ENCODE measurements at places on chromosomes 4 and X.
A peak's percentile ranks its signal among the peaks of the same experiment; 100 is the strongest.

DNA sequence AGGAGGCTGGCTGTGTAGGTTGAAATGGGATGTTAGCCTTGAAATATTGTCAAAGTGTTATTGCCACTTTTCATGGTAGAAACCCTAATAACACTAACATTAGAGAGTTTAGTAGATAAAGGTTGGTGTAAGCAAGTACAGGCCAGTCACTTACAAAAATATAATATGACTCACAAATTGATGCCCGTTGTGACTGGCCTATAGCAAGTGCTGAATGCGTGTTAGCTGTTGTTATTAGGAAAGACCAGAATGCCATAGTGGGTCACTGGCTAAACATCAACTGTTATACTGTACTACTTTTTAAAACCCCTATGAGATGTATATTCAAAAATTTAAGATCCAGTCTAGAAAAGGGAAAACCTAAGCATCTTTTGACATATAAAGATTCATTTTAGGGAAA is 20.4 kb upstream of the GDPD2 start:
- no peak for DNase-seq

DNA sequence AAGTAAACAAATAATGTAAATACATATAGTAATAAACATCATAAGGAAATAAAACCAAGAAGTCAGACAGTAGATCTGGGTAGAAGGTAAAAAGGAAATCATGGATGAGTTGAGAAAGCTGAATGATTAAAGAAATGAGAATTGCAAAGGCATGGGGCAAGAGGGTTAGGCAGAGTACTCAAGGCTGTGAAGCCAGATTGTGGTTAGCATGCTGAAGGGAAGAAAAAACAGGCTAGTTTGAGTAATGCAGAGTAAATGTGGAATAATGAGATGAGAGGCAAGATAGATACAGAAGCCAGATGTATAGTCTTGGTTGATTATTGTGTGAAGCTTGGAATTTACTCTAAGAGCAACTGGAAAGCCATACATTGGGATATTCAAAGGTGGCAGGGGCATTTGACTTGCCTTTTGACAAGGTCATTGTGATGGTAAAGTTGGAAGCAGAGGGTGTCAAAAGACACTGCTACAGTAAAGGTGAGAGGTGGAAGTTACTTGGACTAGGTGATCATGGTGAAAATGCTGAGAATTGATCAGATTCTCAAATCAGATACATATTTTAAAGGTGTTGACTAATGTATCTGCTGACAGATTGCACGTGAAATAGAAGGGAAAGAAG is 307.0 kb downstream of the FSTL5 start:
- no peak for DNase-seq

- peak; percentile 47 for DNase-seq
These were observed 9.2 kb downstream of the NDUFA1 start for GRCh38 chrX:119880552-119881437.

- DNase-seq, result no peak
These were observed 1.2 kb upstream of the LETM1 start for GRCh38 chr4:1856943-1857699.

DNA sequence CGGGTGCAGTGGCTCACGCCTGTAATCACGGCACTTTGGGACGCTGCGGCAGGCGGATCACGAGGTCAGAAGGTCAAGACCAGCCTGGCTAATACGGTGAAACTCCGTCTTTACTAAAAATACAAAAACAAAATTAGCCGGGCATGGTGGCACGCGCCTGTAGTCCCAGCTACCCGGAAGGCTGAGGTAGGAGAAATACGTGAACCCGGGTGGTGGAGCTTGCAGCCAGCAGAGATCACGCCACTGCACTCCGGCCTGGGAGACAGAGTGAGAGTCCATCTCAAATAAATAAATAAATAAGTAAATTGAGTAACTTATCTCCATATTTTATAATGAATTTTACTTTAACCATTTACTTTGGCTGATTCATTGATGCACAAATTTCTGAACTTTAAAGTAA is 1913.3 kb downstream of the PCDH7 start:
- DNase-seq, result no peak

DNA sequence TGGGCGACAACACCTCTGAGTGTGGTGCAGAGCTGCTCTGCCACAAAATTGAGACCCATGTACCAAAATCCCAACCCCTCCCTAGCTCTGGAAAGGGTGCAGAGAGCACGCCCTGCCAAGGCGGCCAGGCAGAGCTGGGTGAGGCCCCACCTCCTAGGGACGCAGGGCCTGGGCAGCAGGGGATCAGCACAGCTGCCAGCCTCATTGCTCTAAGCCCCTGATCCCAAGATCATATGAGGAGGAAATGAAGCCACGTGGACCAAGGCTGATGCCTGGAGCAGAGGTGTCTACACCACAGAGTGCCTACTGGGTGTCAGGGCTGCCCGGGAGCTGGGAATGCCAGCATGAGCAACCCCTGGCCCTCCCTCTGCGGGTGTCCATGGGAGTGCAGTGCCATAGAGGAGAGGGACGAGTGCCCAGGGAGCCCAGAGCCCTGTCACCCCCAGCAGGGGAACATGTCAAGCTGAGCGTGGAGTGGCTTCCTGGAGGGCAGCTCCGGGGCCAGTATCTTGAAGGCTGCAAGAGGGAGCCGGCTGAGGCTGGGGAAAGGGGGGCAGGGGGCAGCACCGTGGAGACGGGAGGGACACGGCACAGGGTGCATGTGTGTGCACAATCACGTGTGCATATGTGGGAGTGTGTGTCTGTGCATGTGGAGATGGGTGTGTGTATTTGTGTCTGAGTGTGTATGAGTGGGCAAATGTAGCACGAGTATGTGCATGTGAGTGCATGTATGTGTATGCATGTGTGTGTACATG is 63.9 kb upstream of the PSAPL1 start:
- DNase-seq, result no peak

DNA sequence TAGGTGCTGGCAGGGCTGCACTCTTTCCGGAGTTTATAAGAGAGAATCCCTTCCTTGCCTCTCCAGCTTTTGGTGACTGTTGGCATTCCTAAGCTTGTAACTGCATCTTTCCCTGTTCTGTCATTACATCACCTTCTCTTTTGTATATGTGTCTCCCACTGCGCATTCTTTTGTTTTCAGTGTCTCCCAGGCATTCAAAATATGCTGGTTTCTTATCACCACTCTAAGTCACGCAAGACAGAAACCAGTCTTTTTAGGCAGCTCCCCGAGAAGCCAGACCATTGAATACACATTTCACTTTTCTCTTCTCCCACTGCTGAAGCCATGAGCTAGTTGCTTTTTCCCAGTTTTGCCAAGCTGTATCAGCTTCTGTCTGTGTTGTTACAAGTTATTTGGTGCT is 71.0 kb downstream of the LAS1L start:
- DNase-seq, result no peak

GRCh38 chr4:49000806-49001205 is 14.7 kb downstream of the CWH43 start:
- DNase-seq, result no peak

DNA sequence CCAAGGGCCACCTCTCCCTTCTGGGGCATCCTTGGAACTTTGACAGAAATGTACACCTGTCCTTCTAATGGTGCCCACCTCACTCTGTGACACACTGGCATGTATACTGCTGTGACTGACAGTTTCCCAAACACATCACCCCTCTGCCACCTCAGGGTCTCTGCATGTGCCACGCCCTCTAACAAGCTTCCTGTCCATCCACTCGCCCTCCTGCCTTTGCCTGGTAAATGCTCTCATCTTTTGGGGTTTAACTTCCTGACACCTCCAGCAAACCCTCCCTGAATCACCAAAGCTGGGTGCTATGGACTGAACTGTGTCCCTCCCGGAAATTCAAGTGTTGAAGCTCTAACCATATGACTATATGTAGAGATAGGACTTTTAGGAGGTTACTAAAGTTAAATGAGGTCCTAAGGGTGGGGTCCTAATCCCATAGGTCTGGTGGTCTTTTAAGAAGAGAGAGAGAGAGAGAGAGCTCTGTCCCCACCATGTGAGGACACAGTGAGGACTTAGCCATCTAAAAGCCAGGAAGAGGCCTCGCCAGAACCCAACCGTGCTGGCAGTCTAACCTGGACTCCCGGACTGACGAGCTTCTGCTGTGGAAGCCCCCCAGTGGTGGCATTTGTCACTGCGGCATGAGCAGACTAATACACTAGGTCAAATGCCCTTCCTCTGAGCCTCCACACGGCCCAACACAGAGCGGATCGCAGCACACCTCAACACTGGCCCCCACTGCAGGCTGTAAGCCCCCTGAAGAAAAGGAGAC is 95.6 kb downstream of the AFAP1 start:
- peak; percentile 56 for DNase-seq

DNA sequence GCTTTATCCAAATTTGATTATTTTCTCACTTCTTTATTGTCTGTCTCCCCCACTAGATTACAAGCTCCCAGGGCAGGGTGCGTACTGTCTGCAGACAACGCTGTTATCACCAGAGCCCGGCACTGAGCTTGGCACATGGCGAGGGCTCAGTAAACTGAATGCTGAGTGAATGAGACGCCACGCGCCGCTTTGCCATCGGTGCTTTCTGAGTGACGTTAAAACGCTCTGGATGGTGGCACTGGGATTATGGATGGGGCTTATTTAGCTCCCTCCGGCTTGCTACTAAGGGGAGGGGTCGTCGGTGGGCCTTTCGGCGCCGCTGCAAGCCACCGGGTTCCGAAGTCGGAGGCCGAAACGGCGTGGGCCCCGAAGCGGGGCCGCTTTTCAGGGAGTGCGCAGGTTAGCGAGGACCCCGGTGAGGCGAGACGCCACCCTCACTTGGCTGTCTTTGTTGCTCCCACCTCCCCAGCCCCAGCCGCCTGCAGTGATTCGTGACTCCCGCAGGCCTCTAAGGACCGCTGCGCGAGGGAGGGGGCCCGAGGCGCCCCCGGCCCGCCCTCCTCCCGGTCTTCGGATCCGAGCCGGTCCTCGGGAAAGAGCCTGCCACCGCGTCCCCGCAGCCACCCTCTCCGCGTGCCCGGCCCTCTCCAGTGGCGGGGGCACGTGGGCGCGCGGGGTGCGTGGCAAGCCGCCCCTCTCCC is 569 bp upstream of the FHL1 start:
- DNase-seq, result no peak

GRCh38 chr4:177671387-177671786 is 229.2 kb upstream of the AGA start:
- no peak for DNase-seq

- DNase-seq, result no peak
These were observed 48.5 kb upstream of the MYOZ2 start for GRCh38 chr4:119087121-119087520.

DNA sequence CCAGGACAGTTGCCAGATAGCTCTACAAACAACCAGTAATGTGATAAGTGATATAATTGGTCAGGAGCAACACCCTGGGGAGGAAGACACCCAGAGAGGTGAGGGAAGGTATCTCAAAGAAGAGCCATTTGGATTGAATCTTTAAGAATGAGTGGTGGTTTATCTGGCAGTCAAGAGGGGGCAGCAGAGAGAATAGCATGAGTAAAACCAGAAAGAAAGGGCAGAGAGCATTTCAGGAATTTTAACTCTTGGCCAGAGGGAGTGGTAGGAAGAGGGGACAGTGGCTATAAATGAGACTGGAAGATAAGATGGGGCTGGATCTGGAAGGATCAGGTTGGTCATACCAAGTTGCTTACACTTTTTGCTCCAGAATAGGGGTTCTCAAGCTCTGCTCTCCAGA is 5.9 kb upstream of the SEPTIN6 start:
- no peak for DNase-seq

DNA sequence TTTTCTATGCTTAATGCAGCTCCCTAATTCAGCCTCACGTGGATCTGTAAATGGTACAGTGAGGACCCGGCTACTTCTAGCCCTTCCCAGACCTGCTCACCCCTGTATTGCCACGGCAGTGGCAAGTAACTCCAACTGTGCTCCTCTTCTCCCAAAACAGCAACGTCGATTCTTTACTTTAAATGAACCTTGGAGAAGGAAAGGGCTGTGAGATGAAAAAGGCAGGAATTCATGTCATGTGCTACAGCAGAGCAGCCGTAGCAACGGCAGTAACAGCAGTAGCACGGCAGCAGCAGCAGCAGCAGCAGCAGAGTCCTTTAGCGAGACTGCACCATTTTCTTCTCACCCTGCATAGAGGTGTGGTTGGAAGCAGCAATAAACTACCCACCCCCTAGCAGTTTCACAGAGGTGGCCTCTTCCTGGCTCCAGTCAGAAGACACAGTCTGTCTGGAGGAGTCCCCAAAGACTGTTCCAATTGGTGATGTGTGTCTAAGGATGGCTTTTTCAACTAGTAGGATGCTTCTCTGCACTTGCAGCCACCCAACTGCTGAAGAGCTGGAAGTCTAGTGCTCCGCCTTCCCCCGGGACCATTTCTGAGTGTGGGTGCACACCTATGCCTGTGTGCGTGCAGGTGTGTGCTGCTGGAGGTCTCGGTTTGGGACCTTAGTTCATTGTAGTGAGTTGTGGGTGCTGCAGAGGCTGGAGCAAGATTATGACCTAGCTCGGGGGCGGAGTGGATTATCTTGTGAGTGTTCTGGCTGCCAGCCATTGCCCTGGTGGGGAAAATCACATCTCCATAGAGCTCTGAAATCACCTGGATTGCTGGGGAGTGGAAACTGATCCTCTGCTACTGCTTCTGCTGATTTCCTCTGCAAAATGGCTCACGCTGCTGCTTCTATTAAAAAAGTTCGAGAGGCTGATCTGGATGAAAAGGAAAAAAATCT is 67.2 kb downstream of the ANK2 start:
- DNase-seq, result no peak

DNA sequence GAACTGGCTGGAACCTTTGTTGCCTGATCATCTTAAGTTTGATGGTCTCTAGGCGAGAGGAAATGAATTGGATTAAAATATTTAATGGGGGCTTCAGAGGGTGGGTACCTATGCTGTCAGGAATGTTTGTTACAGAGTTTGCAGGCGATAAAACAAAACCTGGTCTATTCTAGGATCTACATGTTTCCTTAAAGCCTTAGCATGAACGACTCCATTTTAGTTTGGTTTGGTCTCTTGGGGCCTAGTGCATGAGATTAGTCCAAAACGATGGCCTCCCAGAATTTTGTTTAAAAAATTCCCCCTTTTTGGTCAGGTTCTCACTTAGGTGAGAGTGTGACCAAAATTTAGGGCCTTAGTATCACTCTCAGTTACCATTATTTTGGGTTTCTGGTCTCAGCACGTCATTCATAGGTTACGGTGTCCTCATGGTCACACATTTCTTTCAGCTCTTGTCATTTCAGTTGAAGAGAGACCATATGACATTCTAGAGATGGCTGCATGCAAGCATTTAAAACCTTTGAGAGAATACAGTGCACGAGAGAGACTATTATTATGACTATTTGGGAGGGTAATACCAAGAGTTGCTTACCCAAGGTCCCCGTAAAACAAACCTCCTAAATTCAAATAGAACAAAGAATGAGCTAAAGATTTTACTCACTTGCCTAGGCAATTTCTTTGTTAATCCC is 13.8 kb downstream of the MOB1B start:
- DNase-seq, result no peak

GRCh38 chr4:158459085-158459820 is 62.4 kb upstream of the RXFP1 start:
- DNase-seq, result no peak

- DNase-seq, result no peak
These were observed 28.2 kb downstream of the FAM149A start for GRCh38 chr4:186132577-186133242.

GRCh38 chr4:7522452-7523220 is 87.9 kb upstream of the PSAPL1 start:
- DNase-seq, result no peak

- no peak for DNase-seq
These were observed 48.9 kb upstream of the ADRA2C start for GRCh38 chr4:3717241-3717640.

- no peak for DNase-seq
These were observed 536 bp downstream of the SH3BGRL start for GRCh38 chrX:81202456-81202819.

All from CD4-positive, alpha-beta T cell treated with Interleukin-1 beta for 1 hour (primary cell).